ENCODE measurements at places on chromosomes 4 and X.

DNA sequence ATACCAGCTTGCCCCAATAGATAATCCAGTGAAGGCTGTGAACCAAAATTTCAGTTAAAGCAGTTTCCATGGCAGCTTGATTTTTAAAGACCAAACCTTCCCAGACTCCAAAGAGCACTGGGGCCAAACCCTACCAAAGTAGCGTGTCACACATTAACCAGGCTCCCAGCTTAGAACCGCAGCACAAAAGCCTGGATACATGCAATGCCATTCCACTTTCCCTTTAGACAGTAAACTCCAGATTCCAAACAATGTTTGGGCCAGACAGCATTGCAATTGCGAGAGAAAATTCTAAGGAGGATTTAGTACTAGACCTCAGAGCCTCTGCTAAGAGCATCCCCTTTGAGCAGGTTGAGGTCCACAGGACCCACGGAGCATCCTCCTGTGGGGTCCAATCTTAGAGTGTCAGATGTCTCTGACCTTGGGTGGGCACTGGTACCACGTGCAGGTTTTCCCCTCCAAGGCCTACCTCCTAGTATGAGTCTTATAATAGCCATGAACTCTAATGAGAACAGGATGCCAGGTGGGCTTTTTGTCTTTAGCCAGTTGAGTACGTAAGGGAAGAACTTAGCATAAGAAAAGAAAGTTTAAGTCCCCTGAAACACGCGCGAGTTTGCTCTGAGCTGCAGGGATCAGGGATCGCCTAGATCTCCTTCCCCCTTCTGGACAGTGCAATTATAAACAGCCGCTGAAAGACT, 38.8 kb downstream of the MGARP start:
- DNase-seq: no peak

DNA sequence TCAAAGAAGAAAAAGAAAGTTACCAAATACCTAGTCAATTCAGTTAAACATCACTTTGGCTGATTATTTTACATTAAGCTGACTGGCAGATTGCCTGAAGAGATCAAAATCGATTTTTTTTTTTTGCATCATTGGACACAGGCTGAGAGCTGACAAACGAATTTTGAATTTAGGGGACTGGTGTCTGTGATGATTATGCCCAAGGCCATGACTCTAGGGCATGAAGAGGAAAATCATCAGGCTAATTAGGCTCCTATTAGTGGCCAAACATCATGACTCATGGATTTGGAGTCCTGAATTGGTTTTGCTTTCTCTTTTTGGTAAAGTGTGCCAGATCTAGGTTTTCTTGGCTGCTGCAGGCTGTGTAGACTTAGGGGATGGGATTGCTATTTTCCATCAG, 829.3 kb upstream of the LCORL start:
- no peak for DNase-seq

DNA sequence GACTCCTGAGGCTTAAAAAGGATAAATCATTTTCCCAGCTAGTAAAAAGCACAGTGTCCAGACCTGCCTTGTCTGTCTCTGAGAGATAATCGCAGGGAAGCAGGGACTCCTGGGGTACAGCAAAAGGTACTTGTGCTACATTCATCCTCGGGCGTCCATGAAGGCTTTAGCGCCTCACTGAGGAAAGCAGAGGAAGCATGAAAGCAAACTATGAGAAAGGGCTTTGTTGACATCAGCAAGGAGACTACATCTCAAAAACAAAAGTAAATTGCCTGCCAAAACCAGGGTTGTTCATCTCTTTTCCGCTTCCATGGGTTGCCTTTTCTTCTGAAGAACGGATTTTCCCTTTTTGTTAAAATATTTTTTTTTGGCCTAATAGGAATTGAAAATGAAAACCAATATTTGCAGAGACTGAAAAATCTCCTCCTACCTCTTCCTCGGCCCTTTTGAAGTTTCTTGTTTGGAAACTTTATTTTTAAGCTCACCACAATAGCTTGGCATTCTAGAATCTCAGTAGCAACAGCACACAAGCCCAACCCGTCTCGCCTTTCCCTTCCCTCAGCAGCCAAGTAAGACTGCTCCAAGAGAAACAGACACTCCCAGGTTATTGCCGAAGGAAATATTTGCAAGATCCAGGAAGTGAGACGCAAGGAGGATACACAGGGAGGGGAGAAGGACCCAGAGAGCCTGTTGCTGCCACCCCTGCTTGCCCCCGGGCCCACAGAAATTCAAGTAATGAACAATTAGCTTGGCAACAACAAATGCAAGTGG, 148.3 kb upstream of the DGKK start:
- DNase-seq: no peak

DNA sequence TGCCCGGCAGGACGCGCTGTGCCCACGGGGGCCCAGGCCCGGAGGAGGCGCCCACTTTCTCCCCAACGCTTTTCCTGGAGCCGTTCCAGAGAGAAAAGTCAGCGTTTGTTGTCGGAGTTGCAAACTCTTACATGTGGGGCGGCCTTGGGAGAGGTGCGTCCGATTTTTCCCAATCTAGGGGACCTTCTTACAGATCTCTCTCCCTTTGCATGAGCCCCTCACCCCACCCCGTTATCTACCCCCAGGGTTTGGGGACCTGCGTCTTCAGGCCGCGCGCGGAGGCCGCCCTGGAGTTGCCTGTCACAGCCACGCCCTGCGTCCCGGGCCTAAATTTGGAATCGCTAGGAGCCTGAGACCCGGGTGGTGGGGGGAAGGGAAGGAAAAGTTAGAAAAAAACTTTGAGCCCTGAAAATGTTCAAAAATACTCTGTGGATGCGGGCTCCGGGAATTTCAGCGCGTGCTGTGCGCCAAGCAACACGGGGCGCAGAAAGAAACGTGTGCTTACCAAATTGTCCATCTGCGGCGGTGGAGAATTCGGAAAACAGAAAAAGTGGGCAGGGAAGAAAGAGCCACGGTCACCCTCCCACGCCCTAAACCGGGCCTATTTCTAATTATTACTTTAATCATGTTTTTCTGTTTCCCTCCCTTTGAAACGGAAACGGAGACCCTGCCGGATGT, 587 bp downstream of the CD99 start:
- peak; percentile 77 for DNase-seq

GRCh38 chr4:166622425-166622977, 611.8 kb downstream of the SPOCK3 start:
- DNase-seq: no peak

DNA sequence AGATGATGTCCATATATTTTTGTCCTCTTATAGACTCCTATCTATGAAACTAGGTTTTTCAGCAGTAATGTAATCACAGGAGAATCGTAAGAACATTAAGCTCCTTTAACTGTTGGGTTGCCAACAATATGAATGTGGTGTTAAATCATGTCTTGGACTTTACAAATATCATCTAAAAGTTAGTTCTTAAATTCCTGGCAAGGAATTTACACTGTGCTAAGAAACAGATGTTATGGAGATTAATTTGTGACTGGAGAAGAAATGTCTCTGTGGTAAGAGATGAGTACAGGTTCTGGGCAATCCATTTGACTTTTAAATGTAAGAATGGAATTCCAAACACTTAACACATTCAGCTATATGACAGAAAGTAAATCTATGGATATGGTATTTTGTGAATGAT, 34.6 kb downstream of the CNKSR2 start:
- no peak for DNase-seq

DNA sequence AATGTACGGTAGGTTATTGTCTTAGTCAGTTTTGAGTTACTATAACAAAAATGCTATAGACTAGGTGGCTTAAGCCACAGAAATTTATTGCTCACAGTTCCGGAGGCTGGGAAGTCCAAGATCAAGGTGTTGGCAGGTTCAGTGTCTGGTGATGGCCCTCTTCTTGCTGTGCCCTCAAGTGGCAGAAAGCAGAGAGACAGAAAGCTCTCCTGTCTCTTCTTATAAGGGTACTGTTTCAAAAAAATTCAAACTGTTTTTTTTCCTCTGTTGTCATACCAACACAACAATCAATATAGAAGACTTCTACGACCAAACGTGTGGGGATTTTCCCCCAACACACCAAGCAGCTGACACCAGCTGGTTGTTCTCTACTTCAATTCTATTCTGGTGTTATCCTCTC, 53.4 kb downstream of the ADGRG4 start:
- DNase-seq: no peak

- DNase-seq: no peak
Measured at GRCh38 chrX:3230496-3230895, 116.0 kb downstream of the MXRA5 start.

DNA sequence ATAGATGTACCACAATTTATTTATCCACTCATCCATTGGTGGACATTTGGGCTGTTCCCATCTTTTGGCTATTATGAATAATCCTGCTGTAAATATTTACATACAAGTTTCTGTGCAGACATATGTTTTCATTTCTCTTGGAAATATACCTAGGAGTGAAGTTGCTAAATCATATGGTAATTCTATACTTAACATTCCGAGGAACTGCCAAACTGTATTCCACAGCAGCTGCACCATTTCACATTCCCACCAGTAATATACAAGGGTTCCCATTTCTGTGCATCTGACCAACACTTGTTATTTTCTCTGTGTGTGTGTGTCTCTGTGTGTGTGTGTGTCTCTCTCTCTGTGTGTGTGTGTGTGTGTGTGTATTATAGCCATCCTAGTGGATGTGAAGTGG, 15.4 kb upstream of the DOCK11 start:
- DNase-seq: no peak

DNA sequence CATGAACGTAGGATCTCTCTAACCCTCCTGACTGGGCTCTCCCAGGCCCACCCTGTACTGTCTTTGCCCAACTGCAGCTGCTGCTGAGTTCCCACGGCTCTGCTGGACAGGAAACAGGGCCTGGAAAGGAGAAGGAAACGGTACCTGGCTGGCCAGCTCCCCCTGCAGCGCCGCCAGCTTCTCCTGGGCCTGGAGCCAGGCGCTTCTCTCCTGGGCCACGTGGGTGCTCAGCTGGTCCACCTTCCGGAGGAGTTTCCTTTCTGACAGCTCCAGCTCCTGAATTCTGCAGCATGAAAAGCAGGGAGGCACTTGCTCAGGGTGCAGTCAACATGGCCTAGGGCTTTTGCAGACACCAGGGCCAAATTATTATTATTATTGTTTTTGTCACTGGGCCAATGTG, 6.5 kb downstream of the C4orf50 start:
- no peak for DNase-seq

DNA sequence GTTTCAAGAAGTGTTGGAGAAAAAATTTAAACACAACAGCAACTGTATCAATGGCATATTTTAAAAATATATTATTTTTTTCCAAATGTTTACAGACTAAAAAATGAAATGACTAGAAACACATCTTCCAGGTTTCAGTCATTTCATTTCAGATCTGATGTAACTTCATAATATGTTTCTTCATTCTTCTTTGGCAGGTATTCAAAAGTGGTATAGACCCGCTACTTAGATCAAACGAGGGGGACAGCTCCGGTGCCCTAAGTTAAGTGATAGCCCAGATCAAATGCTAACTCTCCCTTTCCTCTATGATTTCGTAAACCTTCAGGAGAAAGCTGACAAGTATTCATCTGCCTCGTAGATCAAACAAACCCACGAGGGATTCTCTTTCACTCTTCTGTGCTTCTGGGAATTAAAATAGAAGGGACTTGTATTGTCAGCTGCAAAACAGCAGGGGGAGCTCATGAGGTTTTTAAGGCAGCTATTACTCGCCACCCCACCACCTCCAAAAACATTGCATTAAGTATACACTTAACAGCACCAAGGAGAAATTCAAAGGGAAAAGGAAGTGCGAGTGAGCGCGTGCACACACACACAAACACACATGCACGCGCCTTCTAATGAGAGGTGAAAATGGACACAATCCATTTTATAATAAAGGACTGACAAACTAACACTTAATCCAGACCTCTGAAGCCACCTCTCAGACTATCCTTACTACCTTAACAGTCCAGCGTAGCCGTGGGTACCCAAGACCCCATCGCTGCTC, 21.4 kb downstream of the HELT start:
- DNase-seq: peak; percentile 50

GRCh38 chrX:34404386-34405070, 252.6 kb downstream of the TMEM47 start:
- DNase-seq: peak; percentile 31

DNA sequence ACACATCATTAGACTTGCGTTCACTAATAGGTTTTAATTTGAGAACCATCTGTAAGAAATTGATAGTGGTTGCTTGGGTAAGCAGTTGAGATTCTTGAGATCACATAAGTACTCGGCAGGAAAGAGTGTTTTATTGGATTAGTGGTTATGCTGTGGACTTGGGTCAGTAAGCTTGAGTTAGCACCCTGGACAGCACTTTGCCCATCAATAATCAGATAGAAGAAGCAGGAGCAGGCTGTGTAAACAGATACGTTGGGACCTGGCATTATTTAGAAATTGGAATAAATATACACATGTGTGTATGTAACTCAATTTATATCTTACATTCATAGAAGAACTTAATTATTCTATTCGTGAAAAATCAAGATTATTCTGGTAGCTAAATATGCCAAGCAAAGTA, 357.5 kb upstream of the SMIM31 start:
- DNase-seq: no peak

DNA sequence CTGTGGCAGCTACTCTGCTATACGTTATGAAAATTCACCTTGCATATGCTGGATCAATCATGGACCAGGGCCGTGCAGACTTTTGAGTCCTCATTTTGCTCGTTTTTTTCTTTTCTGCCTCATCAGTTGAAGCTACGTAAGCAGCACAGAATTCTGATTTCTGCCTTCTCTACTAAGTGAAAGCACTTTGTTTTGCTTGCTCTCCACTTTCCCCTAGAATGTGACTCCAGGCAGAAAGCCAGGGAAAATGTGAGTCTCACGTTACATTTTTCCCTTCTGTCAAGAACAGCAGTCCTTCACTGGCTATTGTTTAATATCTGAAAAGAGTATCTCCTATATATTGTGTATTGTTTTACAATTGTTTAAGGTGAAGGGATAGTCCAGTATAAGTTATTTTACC, 1840.1 kb downstream of the PCDH7 start:
- DNase-seq: no peak

DNA sequence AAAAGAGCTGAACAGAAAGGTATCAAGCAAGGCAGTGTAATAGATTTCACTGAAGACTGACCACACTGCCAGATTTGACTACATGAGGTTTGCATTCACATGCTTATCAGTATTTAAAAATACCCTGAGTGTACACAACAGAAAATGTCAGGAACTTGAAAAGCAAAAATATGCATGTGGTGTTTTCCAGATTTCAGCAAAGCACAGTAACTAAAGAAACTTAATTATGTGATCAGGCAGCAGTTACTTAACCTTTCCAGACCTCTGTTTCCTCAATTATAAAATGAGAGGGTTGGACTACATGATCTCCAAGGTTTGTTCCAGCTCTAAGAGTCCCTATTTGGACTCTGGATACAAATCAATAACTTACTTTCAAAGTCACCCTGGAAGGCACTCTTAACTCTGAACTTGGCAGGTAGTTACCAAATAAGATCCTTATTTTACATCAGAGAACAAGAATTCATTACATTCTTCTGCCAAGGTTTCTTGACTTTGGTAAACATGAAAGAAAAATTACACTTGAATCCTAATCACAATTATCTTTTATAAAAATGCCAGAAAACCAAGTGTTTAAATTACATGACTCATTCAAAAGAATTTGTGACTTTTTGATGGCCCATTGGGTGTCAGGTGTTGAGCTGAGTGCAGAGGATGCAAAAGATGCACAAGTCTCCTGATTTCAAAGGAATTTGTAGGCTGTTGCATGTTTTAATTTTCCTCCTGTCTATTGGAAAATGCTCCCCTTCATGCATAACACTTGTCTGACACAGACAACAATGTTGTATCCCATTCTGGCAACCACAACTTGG, 241.6 kb downstream of the MGST2 start:
- DNase-seq: no peak

Data from heart left ventricle (tissue), 16 donors.